ENCODE measurements at places on chromosomes 13 and 19.

DNA sequence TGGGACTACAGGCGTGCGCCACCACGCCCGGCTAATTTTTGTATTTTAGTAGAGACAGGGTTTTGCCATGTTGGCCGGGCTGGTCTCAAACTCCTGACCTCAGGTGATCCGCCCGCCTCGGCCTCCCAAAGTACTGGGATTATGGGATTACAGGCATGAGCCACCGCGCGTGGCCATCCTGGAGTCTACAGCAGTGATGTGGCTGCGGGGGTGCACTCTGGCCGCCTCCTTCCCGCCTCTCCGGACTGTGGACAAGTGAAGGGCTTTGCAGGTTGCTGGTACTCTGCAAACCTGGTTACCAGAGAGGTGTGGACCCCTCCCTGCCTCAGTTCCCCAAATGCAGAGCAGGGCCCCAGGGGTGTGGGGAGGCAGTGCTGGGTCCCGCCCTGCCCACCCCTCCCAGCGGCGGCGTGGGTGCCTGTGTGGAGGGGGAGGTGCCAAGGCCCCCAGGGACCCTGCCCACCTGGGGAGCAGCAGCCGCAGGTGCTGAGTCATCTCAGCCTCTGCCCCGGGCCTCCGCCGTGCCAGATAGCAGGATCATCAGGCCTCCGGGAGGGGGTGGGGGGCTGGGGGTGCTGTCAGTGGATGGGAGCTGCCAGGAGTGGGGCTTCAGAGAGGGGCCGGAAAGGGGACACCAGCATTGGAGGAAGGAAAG lies 23.1 kb downstream of the ARID3A start:
- no peak for DNase-seq

DNA sequence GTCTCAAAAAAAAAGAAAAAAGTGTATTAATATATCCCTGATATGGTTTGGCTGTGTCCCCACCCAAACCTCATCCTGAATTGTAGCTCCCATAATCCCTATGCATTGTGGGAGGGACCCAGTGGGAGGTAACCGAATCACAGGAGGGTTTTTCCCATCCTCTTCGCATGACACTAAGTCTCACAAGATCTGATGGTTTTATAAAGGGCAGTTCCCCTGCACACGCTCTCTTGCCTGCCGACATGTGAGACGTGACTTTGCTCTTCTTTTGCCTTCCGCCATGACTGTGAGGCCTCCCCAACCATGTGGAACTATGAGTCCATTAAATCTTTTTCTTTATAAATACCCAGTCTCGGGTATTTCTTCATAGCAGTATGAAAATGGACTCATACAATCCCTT lies 17.7 kb downstream of the STK24 start:
- no peak for DNase-seq

DNA sequence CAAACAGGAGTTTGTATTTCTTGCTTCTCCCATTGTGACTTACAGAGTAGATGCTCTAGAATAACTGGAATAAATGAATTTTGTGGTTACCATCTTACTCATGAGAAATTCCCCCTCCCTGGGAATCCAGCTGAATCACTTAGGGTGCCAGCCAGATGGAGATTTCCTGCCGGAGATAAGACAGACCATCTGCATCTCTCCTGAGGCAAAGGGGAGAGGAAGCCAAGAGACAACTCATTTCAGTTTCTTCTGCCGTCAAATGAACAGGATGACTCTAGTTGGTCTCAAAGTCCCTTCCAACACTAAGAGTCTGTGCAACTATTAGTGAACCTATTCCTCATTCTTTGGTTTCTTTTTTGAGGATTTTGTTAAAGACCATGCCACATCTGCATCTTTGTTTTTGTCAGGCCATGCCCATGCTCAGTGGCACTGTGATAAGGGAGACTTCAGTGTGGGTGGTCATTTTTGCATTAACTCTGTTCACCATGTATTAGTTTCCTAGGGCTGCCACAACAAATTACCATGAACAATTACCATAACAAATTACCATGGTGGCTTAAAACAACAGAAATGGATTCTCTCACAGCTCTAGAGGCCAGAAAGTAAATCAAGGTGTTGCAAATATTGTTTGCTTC lies 112.8 kb downstream of the NDFIP2 start:
- peak; percentile 8 for DNase-seq

DNA sequence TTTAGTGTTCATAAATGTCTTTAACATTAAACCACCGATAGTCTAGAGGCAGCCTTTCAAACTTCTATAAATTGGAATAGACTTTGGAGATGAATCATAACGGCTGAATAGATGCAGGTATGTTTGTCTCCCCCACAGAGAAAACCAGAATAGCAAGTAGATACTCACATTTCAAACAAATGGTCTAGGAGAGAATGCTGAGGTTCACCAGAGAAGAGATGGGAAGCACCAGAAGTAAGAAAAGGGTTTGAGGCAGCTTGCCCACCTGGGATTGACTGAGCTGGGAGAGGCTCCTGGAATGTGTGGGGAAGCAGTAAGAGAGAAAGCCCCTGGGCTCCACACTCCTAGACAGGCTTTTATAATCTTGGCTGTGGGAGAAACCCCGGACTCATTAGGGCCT lies 6.4 kb downstream of the IGFL3 start:
- DNase-seq = no peak

GRCh38 chr13:97214921-97215320 lies 7.2 kb upstream of the MBNL2 start:
- no peak for DNase-seq

GRCh38 chr13:41452462-41452861 lies 4.9 kb upstream of the RGCC start:
- DNase-seq = no peak

DNA sequence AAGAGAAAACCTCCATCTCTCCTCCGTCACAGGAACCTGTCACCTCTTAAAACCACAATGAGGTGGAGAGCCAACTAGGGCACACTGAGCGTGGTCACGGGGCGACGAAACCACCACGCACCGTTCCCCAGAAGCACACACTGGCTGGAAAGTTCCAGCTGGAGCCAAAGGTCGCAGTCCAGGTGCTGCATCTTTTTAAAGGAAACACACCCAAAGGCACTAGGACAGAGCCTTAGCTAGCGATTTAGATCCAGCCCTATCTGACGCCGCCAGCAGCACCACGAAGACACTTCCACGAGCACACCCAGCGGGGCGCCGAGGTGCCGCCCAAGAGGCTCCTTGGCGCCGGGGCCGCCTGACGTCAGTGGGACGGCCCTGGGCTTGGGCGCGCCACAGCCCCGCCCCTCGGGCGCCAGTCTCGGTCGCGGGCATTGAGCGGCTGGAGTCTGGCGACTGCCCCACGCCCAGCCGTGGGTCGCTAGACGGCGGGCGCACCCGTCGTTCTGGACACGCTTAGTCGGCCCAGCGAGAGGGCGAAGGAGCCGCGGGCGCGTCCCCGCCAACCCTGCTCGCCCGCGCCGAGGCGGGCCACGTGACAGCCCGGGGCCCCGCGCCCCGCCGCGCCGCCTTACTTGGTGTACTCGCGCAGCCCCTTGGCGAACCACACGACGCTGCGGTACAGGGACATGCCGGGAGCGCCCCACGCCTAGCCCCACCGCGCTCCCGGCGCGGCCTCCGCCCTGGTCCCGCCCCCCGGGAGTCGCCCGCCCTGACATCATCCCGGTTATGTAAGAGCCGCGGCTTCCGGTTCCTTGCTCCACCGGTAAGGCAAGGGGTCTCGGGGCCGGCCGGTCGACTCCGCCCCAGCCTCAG lies at the start of gene DHRS12:
Gene DHRS12 (minus strand): TSS at position 742 of the 873 bp plus-strand sequence. CDS start 4,504 bp downstream, outside the sequence.
- peak; percentile 91 for DNase-seq

DNA sequence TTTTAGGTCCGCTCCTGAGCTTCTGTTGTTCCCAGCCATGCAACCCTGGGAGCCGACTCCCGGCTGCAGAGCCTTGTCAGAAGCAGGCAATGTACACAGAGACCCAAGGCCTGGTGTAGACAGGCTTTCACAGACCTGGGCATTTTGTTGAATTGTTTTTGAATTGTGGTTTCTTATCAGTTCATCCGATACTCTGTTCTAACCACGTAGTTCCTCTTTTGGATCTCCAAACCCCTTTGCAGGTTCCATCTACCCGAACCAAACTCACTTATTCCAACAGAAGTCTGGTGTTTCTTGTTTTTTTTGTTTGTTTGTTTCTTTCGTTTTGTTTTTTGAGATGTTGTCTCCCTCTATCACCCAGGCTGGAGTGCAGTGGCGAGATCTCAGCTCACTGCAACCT lies 6.3 kb upstream of the NLRP2 start:
- no peak for DNase-seq

DNA sequence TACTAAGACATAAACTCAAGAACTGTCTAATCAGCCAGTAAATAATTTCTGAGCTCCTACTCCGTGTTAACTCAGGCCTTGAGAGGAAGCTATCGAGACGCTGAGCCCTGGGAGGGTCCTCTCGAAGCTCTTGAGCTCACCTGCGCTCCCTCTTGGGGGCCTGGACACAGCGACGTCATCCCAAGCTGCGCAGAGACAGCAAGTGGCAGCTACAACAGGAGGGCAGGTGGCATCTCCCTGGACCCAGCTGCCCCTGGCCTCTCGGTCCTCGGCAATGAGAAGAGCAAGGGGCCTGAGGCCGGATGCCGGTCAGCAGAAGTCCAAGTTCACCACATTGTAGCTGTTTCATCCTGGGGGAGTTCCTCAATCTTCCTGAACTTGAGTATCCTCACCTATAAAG lies 30.5 kb upstream of the TUBGCP3 start:
- no peak for DNase-seq

DNA sequence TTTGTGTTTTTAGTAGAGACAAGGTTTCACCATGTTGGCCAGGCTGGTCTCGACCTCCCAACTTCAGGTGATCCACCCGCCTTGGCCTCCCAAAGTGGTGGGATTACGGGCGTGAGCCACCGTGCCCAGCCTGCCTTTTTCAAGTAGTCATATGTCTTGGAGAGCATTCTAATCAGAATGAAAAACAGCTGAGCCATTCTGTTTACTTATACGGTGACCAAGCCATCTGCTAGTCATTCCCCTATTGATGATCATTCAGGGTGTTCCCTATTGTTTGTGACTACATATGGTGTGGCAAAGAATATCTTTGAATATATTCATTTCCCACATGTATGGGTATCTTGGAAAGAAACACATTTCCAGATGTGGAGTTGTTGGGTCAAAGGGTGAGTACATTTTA lies 17.2 kb downstream of the BLOC1S3 start:
- no peak for DNase-seq

GRCh38 chr19:33300009-33300893 lies 2.1 kb downstream of the CEBPA start:
- DNase-seq = no peak

- DNase-seq = no peak
Measured at GRCh38 chr13:102207680-102208342, 194.0 kb downstream of the FGF14 start.

DNA sequence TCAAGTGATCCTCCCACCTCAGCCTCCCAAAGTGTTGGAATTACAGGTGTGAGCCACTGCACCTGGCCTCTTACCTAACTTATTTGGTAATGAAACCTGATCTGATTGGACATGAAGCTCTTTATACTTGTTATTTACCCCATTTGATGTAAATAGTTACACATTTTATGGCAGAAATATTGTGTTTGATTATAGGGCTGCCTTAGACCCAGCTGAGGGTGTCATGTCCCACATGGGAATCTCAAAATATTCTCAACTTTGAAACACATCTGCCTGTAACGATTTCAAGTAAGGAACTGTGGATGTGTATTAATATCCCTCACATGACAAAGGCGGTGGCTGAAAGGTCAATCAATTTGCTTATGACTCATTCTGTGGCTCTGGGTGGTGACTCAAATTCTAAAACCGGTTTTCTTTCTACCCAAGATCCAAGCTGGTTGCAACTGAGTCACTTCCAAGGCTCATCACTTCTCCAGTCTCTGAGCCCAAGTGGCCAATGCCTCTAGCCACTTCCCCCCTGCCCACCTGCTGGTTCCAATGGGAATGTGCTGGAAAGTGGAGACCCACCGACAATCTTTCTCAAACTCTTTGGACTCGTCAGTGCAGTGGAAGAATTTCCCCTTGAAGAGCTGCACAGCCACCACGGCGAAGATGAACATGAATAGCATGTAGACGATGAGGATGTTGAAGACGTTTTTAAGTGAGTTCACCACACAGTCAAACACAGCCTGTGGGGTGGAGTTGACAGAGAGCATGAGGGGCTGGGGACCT lies 110.9 kb downstream of the IER2 start:
- DNase-seq = no peak

- DNase-seq = no peak
Measured at GRCh38 chr13:102091231-102091630, 310.6 kb downstream of the FGF14 start.

GRCh38 chr13:30128095-30128494 lies 179.3 kb downstream of the KATNAL1 start:
- DNase-seq = no peak

- no peak for DNase-seq
Measured at GRCh38 chr19:43586346-43586745, 9.6 kb downstream of the IRGQ start.

DNA sequence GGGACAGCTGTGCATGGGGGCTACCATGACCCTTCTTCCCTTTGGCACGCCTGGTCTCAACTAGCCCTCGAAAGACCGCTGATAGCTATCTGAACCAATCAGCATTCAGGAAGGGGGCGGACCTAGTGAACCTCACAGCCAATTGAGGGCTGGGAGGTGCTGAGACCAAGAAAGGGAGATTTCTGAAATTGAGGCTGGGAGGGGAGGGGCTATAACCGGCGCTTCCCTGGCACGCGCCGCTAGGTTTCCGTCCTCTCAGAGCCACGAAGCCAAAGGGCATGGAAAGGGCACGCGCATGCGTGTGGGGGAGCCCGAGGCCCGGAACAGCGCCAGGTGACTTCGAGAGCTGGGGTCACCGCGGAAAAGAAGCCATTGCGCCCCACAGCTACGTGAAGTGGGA lies 4.2 kb upstream of the PAFAH1B3 start:
- DNase-seq = no peak

GRCh38 chr19:18682807-18683108 lies 722 bp upstream of the CRTC1 start:
- DNase-seq = no peak

Measured in Ammon's horn (tissue), 1 donor.